ENCODE measurements at places on chromosomes 11 and 22.

DNA sequence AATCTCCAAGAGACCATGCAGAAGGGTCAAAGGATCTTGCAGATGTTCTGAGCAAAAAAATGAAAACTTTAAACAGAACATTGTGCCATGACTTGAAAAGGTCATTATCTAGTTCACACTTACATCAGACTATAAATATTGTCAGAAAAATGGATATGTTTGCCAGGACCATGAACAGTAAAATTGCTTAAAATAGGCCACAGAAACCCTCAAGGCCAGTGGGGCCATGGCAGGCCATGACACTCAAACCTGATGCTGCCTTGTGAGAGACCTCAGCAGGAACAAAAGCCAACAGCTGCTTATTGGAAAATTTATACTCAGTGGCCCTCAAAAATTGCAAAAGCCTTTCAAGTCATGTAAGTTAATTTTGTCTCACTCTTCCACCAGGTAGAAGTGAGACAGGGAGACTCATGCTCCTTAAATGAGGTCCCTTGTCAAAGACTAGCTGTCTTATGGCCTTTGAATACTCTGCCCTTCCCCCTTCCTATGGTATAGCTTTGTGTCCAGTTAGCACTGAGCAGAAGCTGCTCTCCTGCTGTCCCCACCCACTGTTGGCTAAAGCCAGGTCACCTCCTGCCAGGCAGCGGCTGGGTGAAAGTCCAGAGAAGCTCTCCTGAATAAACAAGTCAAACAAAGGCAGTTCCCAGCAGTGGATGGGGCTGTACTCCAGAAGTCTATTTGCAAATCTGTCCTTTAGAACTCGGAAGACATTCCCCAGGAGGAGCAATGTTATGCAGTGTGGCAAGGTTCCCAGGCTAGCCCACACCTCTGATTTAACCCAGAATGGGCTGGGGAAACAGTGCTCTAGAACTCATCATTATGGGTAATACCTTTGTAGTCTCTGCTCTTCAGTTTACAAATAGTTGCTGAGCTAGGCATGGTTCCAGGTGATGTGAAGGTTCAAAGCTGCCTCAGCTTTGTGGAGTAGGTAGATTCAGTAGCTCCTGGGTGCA is 21.4 kb downstream of the ADM start:
- no peak for DNase-seq

- DNase-seq: peak; percentile 70
These were observed 8.6 kb upstream of the GTSE1 start for GRCh38 chr22:46287873-46288751.

DNA sequence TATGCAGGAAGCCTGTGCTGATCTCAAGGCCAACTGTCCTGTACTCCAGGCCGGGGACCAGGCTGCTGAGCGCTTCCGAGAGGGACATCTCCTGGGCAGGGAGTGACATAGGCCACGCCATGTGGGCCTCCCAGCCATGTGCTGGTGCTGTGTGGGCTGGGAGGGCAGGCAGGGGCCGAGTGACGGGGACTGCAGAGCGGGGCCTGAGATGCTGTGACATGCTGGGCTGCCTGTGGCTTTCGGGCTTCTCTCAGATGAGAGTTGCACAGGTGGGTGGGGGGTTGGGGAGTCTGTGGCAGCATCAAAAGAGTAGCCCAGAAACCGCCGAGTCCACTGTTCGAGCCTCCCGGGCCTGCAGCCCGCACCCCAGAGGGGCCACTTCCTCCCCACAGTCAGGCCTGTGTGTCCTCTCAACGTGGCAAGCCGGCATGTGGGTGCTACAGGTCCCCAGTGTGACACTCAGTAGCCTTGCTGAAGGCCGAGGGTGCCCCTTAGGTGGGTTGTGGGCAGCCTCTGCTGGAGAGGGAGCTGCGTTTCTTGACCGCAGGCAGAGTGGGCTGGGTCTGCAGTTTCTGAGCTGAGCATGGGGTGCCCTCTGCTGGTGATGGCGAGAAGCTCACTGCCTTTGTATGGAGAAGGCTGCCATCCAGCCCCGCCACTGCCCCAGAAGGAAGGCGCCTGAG is 101.2 kb downstream of the BCR start:
- peak; percentile 21 for DNase-seq

DNA sequence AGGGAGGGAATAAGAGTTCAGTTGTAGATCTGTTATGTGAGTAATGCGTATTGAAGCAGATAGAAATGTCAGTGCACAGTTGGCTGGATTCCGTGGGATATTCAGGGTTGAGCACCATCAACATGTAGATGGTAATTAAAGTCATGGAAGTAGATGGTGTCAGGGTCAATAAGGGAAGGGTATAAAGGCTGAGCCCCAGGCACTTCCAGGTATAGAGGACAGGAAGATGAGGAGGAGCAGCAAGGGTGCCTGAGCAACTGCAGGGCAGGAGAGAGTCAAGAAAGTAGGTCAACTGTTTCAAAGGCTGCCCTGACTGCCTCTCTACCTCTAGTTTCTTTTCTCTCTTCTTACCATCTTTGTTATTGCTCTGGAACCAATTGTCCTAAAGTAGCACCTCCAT is 85.9 kb downstream of the MICAL2 start:
- no peak for DNase-seq

DNA sequence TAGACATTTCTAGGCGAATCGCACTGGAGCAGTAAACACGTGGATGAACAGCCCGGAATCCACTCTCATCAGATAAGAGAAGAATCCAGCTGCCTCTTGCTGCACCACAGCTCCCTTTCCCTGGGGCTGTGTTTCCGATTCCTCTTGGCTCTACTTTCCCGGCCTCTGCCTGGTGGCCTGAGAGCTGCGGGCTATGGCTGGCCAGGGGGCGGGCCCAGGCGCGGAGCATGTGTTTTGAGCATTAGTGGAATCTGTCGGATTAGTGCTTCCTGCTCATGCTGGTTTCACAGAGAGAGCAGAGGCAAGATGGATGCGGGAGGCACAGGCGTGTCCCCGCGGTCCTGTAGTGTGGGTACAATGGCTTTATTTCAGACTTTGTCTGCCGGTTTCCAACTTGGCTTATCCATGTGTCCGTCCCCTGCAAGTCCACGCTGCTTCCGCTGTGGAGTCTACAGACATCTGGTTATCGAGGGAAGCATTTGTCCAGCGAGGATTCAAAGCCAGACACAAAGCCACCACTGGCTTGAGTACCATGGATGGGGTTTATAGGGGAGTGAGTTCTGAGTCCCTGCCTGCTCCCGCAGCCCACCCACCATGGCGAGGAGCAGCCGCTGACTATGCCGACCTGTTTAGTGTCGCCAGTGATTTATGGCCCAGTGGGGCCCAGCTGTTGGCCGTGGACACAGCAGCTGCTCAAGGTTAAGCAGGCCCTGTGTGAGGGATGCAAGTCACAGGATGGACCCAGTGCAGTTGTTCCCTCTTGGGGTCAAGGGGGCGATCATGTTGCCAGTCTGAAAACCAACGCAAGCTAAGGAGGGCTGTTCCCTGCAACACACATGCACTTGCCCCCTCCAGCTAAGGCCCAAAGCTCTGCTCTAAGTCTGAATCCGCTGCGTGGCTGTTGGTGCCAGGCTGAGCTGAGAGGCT is 43.3 kb upstream of the EP300 start:
- no peak for DNase-seq

DNA sequence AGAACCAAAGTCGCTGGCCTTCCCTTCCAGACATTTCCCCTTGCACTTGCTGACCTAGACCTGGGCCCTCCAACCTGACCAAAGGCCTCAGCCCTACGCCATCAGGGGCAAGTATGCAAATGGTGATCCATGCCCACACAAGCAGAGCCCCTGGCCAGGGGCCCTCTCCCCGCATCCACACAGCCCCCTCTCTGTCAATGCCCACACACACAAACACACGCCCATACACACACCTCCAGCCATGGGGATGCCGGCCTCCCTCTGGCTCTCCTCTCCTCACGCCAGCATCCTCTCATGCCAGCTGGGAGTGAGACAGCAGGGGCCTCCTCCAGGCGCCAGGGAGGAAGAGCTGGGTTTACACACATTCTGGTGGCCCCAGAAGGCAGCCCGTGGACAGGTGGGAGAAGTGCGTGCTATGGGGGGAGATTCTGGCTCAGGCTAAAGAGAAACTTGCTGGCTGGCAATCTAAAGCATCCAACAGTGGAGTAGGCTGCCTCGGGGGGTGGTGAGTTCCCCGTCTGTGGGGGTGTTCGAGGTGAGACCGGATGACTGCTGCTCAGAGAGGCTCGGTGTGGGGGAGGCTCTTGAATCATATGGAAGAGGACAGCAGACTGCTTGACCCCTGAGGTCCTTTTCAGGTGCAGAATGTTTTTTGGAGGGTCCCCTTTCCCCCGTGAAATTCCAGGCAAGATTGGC is 4.8 kb downstream of the NRXN2 start:
- DNase-seq: no peak

- no peak for DNase-seq
These were observed 26.0 kb downstream of the FDX1 start for GRCh38 chr11:110455718-110456117.

- DNase-seq: no peak
These were observed 33.1 kb downstream of the TSPAN18 start for GRCh38 chr11:44759743-44760476.

DNA sequence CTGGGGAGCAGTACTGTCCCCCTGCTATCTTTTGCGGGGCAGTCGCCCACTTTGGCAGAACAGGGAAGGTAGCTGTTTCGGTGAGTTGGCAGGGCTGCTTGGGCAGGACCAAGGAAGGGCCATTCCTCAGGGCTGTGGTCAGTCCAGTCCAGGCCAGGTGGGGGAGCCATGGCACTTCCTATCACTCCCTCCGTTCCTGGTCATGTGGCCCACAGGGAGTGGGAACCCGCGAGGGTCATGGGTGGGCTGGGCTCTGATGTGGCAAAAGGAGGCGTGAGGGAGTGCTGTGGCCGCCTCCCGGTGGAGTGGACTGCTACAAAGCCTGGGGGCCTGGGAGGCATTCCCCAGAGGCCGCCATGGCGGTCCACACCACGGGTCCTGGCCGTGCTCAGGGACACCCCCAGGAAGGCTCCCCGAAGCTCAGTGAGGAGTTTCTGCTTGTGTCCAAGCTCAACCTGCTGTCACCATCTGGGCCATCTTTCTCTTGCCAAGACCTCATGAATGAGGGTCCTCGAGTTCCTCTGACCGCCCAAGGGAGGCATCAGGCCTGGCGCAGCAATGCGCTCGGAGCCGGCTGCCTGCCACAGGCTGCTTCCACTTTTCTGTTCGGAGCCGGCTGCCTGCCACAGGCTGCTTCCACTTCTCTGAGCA is 11.9 kb downstream of the CHID1 start:
- DNase-seq: no peak

GRCh38 chr22:49925525-49926128 is 7.2 kb downstream of the CRELD2 start:
- DNase-seq: peak; percentile 78

- DNase-seq: peak; percentile 9
These were observed 52.8 kb upstream of the TENM4 start for GRCh38 chr11:79493555-79494171.

DNA sequence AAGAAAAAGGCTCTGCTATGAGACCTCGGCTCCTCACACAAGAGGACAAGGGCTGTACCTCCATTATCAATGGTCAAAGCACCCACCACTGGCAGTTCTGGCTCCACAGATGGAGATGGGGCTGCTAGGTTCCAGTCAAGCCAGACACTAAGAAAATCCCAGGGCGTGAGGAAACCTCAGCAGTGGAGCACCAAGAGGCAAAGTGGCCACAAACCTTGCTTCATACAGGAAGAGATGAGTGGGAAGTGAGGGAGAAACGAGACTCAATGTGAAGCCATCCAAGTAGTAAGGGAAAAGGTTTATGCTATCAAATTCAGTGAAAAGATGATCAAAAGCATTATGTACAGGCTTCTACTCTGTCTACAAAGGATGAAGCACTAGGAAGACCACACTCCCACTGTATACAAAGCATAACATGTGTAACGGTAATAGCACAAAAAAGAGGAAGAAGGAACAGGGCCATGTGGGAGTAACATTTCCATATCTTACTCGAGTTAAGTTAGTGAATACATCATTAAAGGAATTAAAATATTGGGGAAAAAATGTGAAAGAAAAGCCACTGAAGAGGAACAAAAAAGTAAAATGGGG is 27.0 kb downstream of the POLDIP3 start:
- no peak for DNase-seq

DNA sequence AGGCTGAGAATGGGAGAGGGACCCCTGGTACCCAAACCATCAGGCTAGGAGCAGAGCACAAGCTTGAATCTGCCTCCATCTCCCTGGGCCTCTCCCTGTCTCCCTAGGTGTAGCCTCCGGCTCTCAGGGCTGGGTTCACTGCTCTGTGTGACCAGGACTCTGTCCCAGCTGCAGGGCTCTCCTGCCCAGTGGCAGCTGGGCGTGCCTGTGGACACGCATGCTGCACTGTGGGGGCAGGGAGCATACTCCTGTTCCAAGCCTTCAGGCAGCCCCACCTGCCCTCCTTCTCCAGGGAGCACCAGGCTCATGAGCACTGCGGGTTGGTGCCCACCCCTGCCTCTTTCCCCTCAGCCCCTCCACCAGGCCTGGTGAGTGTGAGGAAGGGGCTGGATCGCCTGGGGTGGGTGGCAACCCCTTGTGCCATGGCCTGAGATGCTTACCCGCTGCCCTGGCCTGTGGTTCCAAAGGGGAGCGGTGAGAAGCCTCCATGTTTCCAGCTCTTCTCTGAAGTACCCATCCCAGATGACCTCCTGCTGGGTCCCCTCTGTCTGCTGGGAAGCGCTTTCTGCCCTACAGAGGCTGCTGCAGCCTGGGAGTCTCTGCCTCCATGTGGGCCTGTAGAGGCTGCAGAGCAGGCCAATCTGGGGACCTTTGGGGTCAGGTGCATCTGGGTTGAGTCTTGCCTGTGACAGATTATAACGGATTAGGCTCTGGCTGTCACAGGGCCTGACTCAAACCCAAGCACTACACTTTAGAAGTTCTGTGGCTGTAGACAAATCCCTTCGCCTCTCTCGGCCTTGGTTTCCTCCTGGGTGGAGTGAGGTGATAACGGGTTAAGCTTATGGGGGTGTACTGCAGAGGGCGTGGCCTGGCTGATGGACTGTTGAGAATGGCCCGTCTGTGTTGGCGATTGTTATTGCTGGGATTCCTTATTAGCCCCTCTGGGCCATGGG is 43.7 kb downstream of the WNT11 start:
- no peak for DNase-seq

DNA sequence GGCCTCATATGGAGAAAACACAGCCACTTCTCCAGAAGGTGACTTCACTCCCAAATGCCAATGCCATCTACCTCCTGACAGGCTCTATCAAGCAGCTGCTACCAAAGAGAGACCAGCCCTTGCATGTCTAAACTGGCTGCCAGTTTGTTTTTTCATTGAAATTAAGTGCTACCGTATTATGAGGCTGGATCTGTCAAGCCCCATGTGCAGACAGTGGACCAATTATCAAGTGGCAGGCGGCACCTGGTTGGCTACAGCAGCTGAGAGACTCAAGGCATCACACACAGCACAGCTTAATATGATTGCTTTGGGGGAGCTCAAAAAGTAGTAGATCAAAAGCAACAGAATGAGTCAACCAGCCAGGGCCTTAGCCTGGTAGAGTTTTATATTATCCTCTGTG is 1293.0 kb upstream of the TENM4 start:
- no peak for DNase-seq

Measured in KG1 (cell line).